HFF-Myc (cell line): ENCODE measurements at places on chromosomes 7 and 10.

GRCh38 chr10:125554016-125554703 is 128.8 kb downstream of the TEX36 start:
- DNase-seq, result no peak

DNA sequence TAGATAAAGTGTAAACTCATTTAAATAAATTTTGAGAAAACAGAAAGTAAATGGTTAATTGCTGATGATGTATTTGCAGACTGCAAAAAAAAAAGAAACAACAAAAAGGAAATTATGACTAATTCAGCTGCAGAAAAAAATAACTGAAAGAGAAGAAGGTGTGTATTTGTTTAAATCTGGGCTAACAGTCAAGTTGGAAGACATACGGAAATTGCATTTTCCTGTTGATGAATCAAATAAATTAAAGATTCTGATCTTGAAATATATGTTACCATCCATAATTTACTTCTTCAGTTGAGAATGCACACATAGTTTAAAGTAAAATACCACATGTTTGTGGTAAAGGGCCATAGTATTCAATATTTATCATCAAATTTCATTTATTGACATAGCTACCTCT is 19.3 kb upstream of the ING3 start:
- DNase-seq, result no peak

DNA sequence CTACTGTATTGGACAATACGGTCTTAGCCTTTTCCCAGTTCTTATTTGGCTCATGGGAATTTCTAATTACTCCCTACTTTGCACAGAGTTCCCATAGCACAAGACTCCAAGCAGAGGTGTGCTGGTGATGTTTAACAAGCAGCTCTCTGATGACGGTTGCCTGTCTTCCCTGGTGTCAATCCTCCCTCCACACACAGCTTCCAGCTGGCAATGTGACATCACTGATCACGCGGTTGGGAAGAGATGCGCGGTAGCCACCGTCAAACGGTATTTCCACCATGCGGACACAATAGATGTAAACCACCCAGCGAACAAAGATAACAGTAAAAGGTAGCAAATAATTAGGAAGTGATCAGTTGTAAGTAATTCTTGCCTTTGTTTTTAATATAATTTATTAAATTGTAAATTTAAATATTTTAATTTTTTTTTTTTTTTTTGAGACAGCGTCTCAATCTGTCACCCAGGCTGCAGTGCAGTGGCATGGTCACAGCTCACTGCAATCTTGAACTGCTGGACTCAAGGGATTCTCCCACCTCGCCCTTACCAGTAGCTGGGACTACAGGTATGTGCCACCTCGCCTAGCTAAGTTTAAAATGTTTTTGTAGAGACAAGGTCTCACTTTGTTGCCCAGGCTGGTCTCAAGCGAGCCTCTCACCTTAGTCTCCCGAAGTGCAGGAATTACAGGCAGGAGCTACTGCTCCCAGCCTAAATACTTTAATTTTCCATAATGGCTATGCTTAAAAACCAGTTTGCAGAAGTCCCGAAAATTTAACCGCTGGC is 36.3 kb upstream of the IL15RA start:
- no peak for DNase-seq

- DNase-seq, result peak; percentile 70
Observed at GRCh38 chr10:110326351-110327032, 21.8 kb upstream of the SMNDC1 start.

DNA sequence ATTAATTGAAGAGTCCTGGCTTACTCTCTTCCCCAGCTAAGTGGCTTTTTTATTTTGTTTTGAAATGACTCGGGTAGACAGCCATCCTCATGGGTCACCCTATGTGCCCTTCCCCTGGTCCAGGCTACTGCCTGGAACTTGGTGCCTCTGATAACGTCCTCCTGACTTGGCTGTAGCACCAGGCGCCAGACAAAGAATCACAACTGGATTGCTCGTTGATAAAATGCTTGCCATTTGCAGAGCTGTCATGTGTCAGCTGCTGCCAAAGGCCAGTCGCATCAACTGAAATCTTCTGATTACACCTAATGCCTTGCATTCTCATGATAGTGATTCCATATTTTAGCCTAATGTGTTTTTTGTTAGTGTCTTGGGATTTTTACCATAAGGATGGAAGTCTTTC is 27.4 kb upstream of the ABLIM1 start:
- no peak for DNase-seq

DNA sequence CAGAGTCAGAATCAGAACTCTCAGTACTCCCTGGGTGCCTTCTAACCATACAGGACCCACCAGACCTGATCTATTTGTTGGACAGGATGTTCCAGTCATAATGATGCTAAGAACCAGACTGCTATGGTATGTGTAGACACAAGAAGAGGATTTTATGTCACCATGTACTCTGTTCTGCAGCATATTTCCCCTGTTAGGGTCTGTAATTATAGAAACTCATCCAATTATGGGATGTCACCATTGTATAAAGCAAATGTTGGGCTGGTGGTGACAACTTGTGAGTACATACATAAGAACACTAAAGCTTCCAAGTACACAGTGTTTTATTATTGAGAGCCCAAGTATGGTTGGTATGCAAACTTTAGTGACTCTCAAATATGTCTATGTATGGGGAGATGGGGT is 67.1 kb upstream of the AGBL3 start:
- no peak for DNase-seq

DNA sequence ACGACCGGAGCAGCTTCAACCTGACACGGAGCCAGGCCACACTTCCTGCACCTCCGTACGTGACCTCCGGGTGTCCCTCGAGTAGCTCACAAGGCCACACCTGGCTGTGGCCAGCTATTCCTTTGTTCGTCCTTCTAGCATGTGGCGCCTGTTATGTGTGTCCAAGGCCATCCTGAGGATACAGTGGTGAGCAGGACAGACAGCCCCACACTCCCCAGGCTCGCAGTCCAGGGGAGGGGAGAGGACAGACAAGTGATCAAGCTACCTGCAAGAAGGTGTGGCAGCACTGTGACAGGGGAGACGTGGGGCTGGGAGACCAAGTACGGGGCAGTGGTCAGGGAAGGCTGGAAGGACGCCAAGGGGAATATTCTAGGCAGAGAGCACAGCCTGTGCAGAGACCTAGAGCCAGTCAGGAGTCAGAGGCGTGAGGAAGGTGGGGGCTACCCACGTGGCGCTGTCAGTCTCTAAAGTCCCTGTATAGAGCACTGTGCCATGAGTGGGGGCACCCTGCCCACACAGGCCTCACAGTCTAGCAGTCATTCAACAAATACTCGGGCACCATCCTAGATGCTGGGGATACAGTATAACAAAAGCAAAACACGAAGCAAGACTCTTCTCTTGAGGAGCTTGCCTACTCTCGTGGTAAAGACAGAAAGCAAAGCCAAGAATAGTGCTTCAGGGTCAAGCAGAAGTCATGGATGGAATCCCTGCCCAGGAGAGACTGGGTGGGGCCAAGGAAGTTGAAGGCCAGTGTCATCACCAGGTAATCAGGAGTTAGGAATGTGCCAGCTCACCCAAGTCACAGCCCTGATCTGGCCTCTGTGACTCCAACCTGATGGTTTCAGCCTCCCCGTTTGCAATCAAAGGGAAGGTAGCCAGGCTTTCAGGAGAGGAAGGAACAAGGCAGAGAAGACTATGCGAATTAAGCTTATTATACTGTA is 58.6 kb downstream of the PROSER2 start:
- no peak for DNase-seq

- DNase-seq, result no peak
Observed at GRCh38 chr7:30973791-30974604, 10.2 kb downstream of the GHRHR start.

DNA sequence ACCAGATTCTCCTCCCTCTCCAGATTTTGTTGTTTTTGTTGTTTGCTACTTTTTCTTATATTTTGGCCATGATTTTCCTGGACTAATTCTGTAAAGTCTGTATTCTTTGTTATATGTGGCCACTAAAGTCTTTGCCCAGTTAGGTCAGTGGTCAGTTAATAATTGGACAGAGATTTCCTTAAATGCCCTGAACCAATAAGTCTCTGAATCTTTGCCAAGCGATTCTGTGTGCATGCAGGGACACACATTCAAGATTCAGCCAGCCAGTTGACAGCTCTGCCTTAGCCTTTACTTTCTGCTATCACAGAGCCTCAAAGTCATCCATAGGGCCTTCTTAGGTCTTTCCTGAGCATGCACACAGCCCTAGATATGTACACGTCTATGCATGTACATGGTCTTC is 11.0 kb upstream of the COL17A1 start:
- DNase-seq, result no peak

- no peak for DNase-seq
Observed at GRCh38 chr7:26073041-26073440, 79.0 kb upstream of the NFE2L3 start.

DNA sequence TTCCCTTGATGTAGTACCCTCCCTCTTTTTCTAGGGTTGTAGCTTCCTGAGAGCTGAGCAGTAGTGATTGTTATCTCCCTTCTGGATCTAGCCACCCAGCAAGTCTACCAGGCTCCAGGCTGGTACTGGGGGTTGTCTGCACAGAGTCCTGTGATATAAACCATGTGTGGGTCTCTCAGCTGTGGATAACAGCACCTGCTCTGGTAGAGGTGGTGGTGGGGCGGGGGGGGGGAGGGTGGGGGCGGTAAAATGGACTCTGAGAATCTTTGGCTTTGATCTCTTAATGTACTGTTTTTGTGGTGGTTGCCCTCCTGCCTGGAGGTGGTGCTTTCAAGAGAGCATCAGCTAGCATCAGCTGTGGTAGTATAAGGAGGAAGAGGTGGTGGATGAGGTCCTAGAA is 302.0 kb upstream of the CHRM2 start:
- DNase-seq, result no peak

DNA sequence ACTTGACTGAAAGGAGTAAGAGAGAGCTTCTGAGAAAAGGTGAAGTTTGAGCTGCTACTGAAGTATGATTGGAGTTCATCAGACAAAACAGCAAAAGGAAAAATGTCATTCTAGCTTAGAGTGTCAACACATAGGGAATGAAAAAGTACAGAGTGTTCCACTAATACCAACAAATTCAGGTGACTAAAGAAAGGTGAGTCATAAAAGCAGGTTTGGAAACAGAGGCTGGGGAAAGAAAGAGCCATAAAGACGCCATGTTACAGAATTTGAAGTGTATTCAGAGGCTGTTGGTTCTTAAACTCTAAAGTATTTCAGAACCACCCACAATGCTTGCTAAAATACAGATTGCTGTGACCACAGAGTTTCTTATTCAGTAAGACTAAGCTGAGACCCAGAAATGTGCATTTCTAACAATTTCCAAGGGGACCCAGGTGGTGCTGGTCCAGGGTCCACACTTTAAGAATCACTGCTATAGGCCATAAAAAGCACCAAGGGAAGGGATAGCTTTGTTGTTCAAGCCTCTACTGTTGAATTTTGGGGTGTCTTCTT is 143.1 kb downstream of the ELAPOR2 start:
- no peak for DNase-seq

- DNase-seq, result no peak
Observed at GRCh38 chr7:47444376-47445098, 137.4 kb downstream of the TNS3 start.

DNA sequence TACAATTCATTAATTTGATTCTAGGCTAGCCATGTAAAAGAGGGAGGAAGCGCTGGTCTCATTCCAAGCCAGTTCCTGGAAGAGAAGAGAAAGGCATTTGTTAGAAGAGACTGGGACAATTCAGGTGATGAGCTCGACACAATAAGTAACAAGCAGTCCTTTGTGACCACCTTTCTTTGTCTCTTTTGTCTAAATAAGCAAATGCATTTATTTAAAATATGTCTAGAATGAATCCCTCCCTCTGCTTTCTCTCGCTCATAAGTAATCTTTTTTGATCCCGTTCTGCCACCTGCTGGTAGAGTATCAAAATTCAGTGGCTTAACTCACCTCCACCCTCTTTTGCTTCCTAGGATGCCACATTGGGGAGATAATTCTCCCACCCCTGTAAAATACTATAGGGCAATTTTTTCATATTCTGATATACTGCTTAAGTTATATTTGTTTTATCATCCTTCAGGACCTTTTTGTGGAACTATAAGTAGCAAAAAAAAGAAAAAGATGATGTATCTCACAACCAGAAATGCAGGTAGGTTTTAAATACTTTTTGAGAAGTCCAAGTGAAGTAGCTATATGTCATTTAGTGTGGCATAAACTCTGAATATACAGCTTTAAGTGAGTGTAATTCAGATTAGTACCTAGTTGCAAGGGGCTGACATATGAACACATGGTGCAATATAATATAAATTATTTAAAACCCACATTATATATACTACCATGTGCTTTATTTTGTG is 91.5 kb downstream of the GSDME start:
- peak; percentile 22 for DNase-seq

GRCh38 chr10:124997771-124998623 is 56.1 kb downstream of the ZRANB1 start:
- no peak for DNase-seq
